Frontal cortex (tissue), 4 donors: ENCODE measurements at places on chromosomes 3 and 15.

GRCh38 chr3:123716411-123716810 lies 131.6 kb upstream of the HACD2 start:
- DNase-seq, result no peak

GRCh38 chr15:25712961-25713355 lies 150.2 kb downstream of the ATP10A start:
- DNase-seq, result no peak

GRCh38 chr15:91911844-91912243 lies 58.3 kb downstream of the SLCO3A1 start:
- no peak for DNase-seq

GRCh38 chr15:98002866-98003265 lies 42.4 kb downstream of the ARRDC4 start:
- no peak for DNase-seq

DNA sequence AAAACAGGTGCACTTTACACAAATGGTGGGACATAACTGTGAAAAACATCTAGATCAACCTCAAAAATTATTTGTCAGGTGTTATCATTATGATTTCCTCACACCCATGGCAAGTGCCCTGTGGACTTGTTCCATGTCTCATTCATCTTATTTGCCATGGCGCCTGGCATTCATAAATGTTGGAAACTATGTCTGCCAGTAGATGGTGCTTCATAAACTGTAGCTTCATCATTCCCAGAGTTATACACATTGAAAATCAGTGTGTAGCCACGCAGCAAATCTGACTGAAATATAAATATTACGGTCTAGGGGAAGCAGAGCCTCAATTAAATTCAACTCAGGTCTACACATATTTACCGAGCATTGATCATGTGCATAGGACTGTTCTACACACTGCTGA lies 90.7 kb downstream of the IMPG2 start:
- peak; percentile 6 for DNase-seq

- DNase-seq, result no peak
Measured at GRCh38 chr15:65323071-65323511, 18.6 kb downstream of the RNU5B-1 start.

- no peak for DNase-seq
Measured at GRCh38 chr3:164460851-164461250, 617.4 kb downstream of the SI start.

DNA sequence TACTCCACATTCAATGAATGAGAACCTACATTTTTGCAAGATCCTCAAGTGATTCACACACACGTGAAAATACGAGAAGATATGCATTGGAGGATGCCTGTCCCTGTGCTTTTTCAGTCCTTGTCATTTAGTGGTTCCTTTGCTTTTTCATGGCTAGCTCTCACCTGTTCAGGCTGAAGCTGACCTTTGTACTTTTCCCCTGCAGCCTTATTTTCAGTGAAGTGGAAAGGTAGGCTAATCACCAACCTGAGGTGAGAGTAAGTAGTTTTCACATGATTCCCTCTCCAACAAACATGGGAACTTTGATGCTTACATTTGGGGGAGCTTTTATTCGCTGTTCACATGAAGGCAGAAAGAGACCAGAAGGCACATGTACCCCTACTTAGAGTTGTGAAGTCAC lies 8.3 kb downstream of the ITPR1 start:
- no peak for DNase-seq

- DNase-seq, result no peak
Measured at GRCh38 chr15:68487087-68487843, 55.3 kb upstream of the ITGA11 start.

GRCh38 chr15:60374628-60375081 lies 23.1 kb downstream of the ANXA2 start:
- DNase-seq, result no peak

GRCh38 chr3:42495393-42495792 lies 7.0 kb upstream of the VIPR1 start:
- no peak for DNase-seq

DNA sequence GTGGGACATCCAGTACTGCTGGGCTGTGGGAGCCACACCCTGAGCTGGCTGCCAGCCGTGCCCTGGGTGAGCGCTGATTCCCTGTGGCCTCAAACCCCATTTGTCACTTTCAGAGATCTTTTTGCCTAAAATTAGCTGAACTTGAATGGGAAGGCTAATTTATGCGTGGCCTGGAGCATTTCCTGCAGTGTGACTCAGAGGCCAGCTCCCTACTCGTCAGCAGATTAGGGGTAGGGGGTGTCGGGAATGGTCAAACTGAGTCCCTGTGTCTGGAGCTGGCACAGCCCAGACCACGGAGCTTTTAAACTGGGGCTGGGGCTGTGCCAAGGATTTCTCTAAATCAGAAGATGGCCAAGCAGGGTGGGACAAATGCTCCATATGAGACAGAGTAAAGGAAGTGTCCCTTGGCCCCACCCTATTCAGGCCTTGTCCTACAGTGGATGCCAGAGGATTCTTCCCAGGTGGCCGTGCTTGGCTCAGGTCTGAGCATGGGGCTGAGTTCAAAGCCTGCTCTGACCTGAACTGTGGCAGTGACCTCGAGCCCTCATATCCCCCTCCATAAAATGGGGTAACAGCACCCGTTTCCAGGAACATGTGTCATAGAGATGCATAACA lies 59.7 kb downstream of the ATP2B2 start:
- DNase-seq, result no peak

GRCh38 chr15:85019815-85020590 lies 38.3 kb downstream of the PDE8A start:
- DNase-seq, result no peak

- no peak for DNase-seq
Measured at GRCh38 chr3:51618496-51618895, 52.6 kb upstream of the TEX264 start.

DNA sequence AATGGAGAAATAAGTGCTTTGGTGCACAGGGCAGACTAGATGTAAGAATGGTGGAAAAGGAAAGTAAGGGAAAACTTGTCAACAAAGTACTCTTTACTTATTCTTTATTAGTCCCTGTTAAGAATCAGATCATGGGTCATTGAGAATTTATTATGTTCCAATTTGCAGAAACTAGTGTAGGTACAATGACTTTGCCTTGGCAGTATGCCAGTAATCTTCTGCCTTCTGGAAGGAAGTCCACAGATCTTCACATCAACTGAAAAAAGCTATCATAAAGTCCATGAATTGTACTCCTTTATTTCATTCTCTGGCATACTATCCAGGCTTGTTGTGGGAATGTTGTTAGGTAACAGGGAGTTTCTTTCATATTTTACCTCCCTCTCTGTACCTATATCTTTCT lies 88.2 kb upstream of the FLNB start:
- DNase-seq, result no peak

DNA sequence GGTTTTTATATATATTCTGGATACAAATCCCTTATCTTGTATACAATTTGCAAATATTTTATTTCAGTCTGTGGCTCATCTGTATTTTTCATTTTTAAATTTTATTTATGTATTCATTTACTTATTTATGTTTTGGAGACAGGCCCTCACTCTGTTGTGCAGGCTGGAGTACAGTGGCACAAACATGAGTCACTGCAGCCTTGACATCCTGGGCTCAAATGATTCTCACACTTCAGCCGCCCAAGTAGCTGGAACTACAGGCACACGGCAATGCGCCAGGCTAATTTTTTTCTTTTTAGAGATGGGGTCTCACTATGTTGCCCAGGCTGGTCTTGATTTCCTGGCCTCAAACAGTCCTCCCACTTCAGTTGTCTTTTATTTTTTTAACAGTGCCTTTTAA lies 50.6 kb downstream of the PFN2 start:
- no peak for DNase-seq

DNA sequence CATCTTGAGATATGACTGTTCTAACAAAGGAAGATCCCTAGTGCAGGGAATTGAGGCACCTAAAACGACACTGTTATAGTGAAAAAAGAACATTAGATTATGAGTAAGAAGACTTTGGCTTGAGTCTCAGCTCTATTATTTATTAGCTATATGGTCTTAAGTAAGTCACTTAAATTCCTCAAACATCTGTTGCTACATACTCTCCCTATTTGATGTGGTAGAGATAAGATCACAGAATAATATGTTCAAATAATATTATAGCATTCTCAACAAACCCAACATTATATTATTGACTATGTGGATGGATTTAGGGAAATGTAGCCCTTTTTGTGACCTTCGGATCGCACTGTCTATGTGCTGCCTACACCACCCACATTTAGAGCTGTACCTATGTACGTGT lies 136.9 kb downstream of the P2RY1 start:
- no peak for DNase-seq

DNA sequence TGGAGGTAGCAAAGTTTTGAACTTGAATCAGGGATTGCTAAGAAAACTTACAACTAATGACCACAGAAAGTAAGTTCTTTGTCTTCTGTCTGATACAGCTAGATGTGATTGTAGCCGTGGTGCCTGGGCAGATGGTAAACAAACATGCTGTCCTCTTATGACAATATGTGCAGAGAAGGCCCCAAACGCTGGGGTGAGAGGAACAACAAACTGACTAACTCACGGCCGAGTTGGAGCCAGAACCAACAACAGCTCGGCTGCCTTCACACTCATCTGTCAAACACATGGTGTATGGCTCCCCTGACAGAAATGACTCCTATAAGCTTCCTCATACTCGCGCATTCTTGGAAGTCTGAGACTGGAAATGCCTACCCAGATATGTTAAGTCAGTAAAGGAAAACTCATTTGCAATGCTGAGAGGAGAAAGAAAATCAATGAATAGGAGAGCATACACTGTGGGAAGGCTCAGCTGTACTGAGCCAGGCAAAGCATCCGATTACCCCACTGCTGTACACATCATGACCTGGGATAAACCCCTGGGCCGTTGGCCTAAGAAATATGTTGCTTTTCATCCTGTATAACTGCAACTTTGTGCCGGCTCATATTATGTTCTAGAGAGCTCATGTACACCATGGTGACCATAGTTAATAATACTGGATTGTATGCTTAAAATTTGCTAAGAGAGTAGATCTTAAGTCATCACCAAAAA lies 5.7 kb downstream of the THBS1 start:
- no peak for DNase-seq

DNA sequence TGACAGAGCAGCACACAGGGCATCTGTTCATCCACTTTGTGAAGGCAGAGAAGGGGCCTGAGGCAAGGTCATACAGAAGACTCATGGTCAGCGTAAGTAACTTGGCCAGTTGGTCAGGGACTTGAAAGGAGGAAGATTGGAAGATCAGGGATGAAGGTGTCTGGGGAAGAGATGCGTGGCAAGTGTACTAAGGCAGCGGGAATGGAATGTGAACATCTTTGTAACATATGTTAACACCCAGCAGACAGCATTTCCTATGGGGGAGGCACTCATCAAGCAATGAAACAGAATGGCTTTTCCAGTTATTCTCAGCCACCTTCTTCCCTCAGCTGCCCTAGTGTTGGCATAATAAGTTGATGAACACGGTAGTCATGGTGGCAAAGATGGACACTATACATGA lies 7.8 kb upstream of the RFC4 start:
- no peak for DNase-seq

DNA sequence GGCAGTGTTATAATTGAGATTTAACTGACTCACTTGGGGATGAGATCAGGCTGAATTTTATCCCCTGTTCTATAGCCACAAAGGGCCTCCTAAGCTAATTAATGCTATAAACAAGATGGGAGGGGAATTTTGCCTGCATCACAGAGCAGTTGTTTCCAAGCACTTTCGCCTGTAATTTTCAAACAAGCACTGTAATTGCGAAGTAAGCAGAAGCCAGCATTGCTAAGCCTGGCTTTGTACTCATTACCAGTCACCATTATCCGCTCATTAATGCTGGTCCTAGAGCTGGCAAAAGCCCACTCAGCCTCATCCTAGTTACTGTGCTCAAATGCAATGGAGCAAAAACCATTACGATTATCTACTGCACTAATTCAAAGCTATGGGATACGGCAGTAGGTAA lies 356.6 kb upstream of the UBE2E2 start:
- no peak for DNase-seq

DNA sequence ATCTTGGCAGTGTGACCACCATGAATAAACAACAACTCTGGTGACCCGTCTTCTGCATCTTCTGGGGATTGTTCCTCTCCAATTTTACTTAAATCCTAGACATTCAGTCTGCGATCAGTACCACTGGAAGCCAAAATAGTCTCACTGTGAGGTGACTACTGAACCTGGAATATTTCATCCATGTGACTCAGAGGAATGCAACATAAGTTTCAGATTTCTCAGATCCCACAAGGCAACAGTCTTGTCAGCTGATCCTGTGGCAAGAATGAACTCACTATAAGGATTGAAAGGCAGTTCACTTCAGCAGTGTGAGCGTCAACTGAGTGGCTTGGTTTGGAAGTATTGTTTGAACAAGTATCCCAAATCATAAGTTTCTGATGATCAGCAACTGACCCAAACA lies 13.2 kb downstream of the NSUN3 start:
- DNase-seq, result no peak

GRCh38 chr3:132509096-132509495 lies 88.0 kb upstream of the ACKR4 start:
- DNase-seq, result no peak

GRCh38 chr3:10365791-10366190 lies 44.9 kb upstream of the SEC13 start:
- DNase-seq, result no peak

GRCh38 chr3:115512565-115513415 lies 110.5 kb upstream of the GAP43 start:
- no peak for DNase-seq

DNA sequence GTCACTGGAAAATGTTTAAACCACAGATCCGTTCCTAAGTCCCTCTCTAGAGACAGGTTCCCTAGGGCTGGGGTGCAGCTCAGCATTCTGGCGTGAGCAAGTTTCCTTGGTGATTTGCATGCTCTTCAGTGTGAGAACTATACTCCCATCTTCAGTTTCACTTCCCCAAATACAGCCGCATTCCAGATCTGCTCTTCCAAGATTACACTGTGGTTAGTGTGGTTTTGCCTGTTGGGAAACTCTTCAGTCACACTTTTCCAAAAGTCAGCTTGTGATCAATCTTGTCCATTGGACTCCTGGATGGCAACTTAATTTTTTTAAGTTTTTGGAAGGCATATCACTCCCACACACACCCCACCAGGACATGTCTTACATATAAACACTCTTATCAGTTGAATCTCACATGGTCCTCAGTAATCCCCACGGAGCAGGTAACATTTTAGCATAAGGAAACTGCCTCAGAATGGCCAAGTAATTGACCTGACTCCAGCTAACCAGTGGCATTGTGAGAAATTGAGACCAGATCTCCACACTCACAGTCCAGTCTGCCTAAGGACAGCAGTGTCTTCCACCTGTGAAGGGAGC lies 33.5 kb upstream of the PTPN23 start:
- no peak for DNase-seq

DNA sequence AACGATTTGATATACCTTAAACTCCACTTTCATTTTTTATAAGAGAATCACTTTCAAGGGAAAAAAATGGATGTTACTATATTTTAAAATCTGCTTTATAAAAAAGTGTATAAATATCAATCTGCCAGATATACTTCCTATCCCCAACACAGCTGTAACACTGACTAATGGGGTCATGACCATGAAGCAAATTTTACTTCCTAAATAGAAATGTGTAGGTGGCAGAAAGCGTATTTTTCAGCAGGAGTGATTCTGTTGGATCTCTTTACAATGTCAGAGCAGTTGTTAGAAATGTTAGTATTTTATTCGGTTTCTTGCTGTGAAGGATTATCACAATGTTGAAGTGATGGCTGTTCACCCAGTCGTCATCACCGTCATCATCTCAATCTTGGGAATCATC lies 5.5 kb upstream of the C15orf40 start:
- DNase-seq, result no peak
